Urothelium cell line (cell line): ENCODE measurements at places on chromosomes 5 and 9.
A peak's percentile ranks its signal among the peaks of the same experiment; 100 is the strongest.

DNA sequence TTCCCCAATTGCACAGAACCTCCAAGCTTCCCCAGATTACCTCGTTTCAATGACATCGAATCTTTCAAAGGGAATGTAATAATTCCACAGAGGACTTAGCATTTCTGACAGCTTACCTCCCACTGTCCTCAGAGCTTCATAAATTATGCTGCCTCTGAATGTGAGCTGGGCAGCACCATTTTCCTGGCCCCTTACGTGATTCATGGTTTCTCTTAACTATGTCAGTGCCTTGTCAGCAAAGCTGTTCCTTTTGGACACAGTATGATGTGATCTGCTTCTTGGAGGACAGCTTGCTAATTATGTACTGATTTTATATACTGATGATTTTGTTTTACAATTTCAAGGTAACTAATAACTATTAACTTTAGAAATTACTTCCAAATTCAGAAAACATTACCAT is 27.7 kb upstream of the SSBP2 start:
- DNase-seq = no peak

- no peak for DNase-seq
Measured at GRCh38 chr9:134495881-134496412, 145.7 kb upstream of the COL5A1 start.

DNA sequence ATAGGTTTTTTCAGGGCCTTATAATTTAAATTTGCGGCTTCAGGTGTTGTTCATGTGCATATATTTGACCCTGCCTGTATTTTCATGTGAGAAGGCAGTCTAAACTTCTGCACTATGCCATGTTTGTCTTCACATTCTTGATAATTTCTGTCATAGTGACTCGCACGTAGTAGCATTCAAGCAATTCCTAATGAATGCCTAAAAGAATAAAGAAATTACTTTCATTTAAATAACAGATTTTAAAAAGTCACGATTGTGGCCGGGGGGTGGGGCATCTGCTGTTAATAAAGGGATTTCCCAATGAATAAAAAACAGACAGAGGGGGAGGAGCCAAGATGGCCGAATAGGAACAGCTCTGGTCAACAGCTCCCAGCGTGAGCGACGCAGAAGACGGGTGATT is 318.0 kb downstream of the ADAMTS6 start:
- no peak for DNase-seq

- no peak for DNase-seq
Measured at GRCh38 chr9:87249029-87249428, 248.6 kb upstream of the DAPK1 start.

- DNase-seq = no peak
Measured at GRCh38 chr5:86665984-86666760, 48.4 kb downstream of the COX7C start.

DNA sequence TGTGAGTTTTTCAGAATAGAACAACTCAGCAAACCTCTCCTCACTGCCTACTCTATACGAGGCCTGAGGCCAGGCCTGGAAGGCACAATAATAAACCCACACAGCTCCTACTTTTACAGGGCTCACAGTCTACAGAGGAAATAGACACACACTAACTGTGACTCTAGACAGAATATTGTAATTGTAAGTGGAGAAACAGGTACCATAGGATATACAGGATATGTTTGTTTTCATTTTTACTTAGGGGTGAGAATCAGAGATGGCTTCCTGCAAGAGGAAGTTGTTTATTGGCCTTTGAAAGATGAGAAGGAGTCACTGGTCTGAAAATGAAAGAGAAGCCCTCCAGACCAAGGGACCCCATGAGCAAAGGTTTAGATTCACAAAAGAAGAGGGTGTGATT is 35.8 kb upstream of the TGFBR1 start:
- DNase-seq = no peak

DNA sequence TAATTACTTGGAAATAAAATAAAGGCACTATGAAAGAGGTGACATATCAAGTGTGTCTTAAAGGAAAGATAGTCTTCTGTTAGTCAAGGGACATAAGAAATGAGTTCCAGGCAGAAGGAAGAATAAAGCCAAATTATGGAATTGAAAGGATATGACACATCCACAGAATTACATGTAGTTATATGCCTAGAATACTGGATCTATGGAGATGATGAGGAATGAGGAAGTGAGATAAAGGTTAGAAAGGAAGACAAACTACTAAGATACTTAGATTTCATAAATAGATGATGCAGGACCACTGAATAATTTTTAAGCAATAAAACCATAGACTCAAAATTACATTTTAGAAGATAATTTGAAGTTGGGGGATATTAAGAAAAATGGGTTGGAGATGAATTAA is 609.8 kb downstream of the PTPRD start:
- DNase-seq = no peak

GRCh38 chr5:13740471-13740870 is 204.0 kb downstream of the DNAH5 start:
- DNase-seq = no peak

- DNase-seq = peak; percentile 17
Measured at GRCh38 chr9:37229882-37230482, 109.6 kb downstream of the ZCCHC7 start.

DNA sequence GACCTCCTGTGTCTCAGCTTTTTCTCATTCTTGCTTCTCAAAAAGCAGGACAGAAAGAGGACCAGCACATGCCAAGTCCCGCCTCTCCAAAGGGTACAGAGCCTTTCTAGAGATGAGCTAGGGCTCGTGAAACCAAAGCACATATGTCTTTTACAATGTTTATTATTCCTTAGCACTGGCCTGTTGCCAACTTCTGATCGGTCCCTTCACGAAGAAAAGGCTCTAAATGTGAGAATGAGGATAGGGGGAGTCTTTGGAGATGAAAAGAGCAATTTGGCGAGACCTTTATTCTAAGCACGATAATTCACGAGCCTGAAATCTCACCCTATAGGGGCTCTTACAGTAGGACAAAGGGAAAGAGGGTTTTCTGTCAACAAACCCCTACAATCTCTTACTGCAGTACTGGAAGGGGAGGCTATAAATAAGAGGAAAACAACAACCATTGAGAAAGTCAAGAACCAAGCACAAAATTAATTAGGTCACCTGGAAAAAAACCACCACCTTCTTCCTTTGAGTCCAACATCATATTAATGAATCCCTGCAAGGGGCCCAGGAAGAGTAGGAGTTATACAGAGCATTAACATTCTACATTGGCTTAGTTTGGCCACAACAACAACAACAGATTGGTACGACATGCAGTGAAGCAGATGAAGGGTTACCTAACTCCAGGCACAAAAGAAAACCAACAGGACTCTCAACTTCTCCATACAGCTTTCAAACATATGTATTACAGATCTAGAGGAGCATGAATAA is 309.5 kb downstream of the PDE4D start:
- no peak for DNase-seq

DNA sequence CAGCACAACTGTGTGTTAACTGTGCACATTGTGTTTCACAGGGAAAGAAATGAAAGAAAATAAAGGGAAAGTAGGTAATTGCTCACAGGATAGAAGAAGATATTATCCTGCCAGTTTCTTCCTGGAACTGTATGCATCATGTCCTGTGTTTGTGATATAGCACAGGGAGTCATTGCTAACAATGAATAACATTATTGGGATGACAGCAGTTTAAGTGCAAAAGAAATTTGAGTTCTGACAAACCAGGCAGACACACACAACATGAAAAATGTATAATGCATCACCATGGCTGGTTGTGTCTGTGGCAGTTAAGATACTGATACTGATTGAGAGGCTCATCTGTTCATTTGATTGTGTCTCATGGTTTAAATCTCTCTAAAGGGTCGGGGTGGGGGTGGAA is 145.4 kb downstream of the SPATA31D1 start:
- no peak for DNase-seq

GRCh38 chr9:69824499-69825252 is 4.1 kb downstream of the CFAP95 start:
- DNase-seq = no peak

GRCh38 chr5:113336975-113337374 is 97.8 kb downstream of the TSSK1B start:
- peak; percentile 32 for DNase-seq

GRCh38 chr9:95736891-95737522 is 138.5 kb upstream of the ERCC6L2 start:
- no peak for DNase-seq

GRCh38 chr5:55071413-55071812 is 31.0 kb upstream of the GZMA start:
- no peak for DNase-seq

DNA sequence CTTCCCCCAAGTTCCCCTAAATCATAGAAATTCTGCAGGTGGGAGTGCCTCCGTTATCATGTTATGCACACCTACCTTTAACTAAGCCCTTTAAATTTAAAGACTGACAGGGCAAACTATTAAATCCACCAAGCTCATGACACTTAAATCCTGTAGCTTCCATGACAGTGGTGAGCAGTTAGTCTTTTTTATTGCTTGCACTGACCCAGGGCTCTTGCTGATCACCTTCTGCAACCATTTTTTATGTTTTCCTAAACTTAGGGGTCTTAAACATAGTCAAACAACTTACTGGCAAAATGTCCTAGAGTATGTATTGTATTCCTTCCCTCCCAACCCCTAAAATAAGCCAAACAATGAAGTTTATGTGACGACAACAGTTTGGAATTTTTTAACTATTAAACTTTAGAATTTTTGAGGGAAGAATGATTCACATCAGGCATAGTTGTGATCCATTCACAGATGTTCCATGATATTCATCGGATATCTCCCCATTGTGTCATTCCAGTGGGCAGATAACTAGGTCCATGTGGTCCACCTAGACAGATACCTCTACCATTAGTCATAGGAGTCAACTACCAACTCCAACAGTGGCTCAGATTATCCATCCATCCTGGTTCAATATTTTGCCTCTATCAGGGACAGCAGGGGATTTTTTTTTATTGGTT is 283.1 kb downstream of the ADAMTS6 start:
- peak; percentile 84 for DNase-seq

GRCh38 chr9:89365532-89365912 is 47.2 kb downstream of the SECISBP2 start:
- DNase-seq = no peak

GRCh38 chr5:108989761-108990392 is 242.2 kb downstream of the FER start:
- DNase-seq = no peak

- DNase-seq = no peak
Measured at GRCh38 chr5:102380174-102380573, 84.1 kb upstream of the SLCO4C1 start.

- DNase-seq = no peak
Measured at GRCh38 chr5:114407783-114408182, 45.9 kb downstream of the KCNN2 start.

DNA sequence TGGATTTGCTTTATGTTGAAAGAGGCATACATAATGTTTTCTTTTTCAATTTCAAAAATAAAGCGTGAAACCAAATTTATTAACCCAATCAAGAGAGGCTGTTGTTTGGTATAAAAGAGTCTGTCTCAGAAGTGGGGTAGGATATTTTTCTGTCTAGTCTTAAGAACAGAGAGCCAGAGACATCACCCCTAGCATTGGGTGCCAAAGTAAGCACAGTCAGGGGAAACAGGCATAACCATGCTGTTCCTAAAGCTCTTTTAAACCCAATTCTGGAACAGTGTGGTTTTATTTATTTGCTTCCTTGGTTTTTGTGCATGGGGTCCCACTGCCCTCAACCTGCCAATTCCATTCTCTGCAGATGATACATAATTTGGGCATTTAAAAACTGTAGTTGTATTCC is 88.2 kb downstream of the UBE2R2 start:
- no peak for DNase-seq

DNA sequence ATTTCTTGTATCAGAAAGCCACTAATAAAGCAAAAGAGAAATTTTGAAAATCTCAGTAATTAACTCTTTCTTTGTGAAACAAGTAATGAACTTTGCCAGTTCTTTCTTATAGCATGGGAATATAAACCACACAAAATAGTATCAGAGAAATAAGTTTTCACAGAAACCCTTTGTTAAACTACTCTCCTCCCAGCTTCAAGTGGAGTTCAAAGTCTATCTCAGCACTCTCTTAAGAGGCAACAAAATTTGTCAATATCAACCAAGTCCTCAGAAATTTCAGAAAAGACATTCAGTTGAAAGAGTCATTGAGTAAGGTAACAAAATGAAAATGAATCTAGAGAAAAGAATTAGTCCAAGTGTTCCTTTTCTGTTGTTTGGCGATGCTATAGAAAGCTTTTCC is 89.3 kb downstream of the NTRK2 start:
- DNase-seq = no peak
